ENCODE measurements at places on chromosomes 4 and X.

DNA sequence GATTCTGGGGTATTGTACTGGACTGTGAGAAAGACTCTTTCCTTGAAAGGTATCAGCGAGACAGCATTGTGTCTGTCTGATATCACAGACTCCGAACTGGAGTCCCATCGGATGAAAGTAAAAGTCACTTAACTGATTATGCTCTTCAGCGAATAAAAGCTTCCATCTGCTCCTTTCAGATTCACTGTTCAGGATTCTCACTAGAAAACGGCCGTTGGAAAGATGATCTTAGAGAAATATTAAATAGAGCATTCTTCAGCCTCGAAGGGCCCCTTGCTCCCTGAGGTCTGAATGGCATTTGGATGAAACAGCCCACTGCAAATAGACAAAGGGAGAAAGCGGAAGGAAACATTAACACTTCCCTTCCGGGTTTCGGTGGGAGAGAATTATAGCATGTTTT lies 416.2 kb upstream of the PRKX start:
- no peak for DNase-seq

- DNase-seq = no peak
These were observed 63.3 kb downstream of the MEPE start for GRCh38 chr4:87895964-87896621.

GRCh38 chrX:124497386-124497785 lies 151.0 kb downstream of the SH2D1A start:
- no peak for DNase-seq

- DNase-seq = no peak
These were observed 451.5 kb downstream of the UBE2NL start for GRCh38 chrX:144335402-144335801.

- no peak for DNase-seq
These were observed 142.2 kb upstream of the CXorf51A start for GRCh38 chrX:146956760-146957159.

DNA sequence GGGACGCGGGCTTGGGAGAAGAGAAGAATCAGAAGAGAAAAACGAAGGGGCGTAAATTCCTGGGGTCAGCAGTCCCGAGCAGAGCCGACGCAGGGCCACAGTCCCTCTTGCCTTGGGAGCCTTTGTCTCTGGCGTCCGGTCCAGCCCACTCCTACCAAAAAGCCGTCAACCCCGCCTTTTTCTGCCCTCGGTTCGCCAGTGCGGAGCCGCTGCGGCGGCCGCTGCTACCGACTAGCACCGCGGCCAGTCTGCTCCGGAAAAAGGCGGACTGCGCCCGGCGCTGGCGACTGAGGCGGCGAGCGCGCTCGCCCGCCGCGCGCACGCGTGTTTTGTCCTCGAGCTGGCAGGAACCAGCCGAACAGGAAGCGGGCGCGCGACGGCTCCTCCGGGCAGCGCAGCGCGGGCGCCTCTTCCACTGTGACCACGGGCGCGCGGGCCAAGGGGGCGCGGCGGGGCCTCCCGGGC lies 502 bp downstream of the HNRNPDL start:
- no peak for DNase-seq

- no peak for DNase-seq
These were observed 1778.2 kb upstream of the PCDH10 start for GRCh38 chr4:131370846-131371245.

Data from NK-92 treated with Interleukin-12 subunit alpha and Interleukin-12 subunit beta, amount 100 ng/mL, for 24 hours (cell line).